ENCODE measurements at places on chromosomes 12 and 14.

DNA sequence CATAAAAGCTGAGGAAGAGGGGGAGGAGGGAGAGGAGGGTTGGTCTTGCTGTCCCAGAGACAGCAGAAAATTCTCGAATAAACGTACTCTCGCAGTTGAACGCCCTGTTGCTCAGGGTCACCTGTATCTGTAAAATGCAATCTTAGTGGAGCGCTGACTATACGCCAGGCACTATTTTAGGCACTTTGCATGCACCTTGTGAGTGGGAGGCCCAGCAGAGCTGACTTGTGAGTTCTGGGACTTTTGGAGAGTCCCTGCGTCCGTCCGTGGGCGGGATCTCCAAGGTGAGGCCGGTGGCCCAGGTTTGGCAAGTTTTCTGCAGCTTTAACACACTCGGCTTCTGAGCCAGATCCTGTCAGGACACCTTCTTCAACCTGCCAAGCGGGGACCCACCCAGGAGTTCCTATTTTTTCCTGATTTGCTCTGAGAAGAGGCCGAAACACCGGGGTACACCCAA, 32.5 kb upstream of the PLEKHG6 start:
- DNase-seq, result no peak

DNA sequence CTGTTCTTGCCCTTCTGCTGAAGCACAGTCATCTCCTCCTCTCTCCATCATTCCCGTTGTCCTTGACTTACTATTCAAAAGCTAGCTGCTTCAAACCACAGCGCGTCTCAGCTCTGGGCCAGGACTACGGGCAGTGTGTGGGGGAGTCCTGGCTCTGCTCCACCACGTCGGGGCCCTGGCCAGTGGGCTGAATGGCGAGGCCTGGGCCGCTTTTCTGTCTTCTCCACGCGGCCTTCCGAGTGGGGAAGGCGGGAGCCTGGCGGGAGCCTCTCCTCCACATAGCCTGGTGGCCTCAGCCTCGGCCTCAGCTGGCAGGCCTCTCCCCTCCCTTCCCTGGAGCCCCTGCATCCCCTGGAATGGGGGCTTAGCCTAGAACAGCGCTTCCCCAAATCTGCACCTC, 16.5 kb downstream of the ANKRD9 start:
- no peak for DNase-seq

DNA sequence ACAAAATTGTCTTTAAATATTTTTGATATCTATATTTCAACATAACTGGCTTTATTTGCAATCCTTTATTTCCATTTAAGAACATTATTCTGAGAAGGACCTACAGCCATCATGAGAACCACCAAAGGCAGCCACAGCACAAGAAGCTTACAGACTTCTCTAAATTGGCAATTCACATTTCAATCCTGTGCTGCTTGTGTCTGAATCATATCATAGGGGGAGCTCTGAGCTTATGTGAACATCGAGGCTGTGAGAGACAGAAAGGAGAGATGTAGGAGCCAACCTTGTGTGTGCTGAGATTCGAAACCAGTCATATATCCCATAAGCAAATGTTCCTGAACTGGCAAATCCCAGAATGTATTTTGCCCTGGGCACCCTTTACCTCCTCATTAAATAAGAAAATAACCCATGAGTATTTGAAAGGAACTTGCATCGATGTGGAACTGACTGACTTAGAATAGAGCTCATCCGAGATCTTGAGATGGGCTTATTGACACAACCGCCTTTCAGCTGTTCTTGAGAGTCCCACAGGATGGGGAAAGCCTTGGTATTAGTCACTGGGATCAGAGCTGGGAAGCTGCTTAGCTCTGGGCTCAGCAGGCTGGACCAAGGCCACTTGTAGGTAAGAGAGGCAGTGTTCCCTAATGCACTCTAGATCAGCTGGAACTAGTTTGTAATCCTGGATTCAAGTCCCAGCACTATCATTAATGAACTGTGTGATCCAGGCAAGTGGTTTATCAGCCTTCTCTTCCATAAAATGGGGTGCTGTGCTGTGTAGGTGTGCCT, 329.8 kb downstream of the CACNA1C start:
- no peak for DNase-seq

GRCh38 chr14:103099733-103100280, 5.3 kb downstream of the EXOC3L4 start:
- no peak for DNase-seq

DNA sequence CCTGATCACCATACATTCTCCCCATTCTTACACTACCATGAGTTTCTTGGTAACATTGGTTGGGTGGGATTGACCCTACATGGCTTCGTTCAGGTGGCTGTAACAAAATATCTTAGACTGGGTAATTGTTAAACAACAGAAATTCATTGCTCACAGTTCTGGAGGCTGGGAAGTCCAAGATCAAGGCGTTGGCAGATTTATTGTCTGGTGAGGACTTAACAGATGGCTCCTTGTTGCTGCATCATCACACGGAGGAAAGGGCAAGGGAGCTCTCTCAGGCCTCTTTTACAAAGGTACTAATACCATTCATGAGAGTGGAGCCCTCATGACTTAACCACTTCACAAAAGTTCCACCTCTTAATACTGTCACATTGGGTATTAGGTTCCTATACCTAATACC, 116.7 kb upstream of the EGLN3 start:
- DNase-seq, result no peak

DNA sequence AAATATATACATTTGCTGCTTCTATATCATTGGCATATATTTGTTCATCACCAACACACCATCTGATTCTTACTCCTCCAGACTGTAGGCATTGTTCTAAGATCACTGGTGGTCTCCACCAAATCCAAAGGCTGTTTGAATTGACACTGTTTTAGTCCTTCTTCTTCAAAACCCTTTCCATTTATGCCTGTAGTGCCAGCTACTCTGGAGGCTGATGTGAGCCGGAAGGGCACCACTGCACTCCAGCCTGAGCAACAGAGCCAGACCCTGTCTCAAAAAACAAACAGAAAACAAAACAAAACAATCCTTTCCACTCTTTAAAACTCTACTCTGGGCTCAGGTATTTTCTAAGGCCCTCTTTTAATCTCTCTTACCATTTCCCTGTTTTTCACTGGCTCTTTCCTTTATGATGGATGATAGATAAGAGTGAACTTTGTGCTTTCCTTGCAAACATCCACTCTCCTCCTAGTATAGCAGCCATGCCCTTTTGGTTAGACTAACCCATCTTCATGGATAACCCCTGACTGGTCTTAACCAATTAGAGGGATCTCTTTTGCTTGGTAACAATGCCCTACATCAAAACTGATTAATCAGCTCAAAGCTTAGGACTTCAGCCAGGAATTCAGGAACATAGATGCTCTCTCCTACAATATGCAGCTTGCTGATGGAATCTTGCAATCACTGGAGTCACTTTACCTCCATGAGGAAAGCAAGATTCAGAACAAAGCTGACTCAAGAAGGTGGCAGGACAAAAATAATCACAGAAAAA, 24.9 kb downstream of the SPTSSA start:
- DNase-seq, result no peak

DNA sequence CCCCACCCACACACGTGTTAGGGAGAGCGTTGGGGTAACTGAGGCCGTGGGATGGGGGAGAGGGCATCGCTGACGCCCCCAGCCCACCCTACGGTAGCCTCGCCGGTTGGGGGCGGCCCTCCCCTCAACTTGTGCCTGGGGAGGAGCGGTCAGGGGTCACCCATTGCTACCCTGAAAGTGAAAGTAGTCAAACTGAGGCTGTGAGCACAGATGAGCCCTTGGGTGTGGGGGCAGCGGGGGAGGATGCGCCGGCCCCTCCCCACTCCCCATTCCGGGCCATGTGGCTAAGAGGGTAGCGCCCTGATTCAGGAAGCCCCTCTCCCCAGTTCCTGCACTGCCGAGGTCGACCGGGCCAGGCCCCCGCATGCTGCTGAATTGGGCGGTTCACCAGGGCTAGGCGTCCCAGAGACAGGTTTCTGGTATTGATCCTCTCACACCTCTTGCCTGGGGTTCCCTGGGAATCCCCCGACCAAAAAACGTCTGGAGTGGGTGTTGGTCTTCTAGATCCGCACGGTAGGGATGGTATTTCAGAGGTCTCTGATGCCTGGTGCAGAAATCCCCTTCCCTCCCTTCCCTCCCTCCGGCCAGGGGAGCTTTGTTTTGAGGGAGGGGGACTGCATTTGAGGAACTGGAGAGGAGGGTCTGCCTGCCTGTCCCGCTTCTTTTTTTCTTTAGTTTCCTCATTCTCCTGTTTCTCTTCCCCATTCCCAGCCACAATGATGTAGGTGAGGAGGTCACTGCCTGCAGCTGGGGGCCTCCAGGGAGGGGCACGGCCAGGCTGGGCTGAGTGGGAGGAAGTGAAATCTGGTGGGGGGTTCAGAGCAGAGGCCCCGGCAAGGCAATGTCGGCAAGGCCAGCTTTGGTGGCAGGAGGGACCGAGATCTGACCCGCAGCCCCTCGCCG, 1.0 kb downstream of the SH2B3 start:
- DNase-seq, result no peak

DNA sequence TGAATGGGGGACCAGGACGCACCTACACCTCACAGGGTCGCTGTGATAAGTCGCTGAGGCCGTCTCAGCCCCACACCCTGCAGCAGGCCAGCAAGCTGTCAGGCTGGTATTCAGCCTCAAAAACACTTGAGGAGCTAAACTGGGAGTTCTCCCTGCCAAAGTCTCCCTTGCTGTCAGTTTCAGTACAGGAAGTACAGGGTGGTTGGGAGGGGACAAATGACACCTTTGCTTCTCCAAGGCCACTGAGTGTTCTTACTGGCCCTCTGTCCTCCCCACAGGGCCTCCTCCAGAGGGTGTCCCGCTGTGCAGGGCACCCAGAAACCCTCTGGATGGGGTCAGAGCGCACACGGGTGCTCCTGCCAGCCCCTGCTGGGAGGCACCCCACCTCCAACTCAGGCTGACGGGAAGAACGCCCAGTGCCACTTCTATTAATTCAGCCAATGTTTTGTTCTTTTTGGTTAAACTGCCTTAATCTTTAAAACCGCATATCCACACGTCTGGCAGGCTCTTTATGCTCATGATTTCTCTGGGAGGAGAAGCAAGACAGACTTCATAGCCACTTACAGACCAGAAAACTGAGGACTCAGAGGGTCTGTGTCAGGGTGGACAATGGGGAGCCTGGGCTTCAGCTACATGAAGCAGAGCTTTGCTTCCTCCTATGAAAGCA, 75.9 kb downstream of the ITPK1 start:
- DNase-seq, result no peak

GRCh38 chr14:21104448-21105060, 3.7 kb downstream of the TMEM253 start:
- DNase-seq, result peak; percentile 75

DNA sequence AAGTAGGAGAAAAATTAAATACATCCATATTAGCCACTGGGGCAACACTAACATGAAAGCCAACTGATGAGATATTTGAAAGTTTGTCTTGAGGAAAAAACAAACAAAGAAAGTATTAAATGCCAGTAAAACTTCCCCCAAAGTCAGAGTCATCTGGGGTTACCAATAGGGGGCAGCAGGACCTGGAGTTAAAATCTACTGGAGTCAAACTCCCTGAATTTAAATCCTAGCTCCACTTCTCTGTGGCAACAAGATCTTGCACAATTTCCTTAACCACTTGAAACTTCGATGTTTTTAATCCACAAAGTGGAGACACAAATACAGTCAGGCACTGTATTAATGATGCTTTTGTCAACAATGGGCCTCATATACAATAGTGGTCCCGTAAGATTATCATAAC, 14.4 kb downstream of the PLEKHG7 start:
- DNase-seq, result no peak

GRCh38 chr14:74008843-74009499, 10.1 kb downstream of the ENTPD5 start:
- DNase-seq, result no peak

DNA sequence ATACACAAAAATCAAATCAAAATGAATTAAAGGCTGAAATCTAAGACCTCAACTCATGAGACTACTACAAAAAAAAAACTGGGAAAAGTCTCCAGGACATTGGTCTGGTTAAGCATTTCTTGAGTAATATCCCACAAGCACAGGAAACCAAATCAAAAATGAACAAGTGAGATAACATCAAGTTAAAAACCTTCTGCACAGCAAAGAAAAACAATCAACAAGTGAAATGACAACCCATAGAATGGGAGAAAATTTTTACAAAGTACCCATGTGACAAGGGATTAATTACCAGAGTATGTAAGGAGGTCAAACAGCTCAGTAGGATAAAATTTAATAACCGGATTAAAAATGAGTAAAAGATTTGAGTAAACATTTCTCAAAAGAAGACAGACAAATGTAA, 338.7 kb downstream of the SLC16A7 start:
- DNase-seq, result no peak

GRCh38 chr14:49240383-49240782, 345.8 kb downstream of the RPS29 start:
- no peak for DNase-seq

- no peak for DNase-seq
Observed at GRCh38 chr14:75094896-75095295, 25.5 kb downstream of the ZC2HC1C start.

DNA sequence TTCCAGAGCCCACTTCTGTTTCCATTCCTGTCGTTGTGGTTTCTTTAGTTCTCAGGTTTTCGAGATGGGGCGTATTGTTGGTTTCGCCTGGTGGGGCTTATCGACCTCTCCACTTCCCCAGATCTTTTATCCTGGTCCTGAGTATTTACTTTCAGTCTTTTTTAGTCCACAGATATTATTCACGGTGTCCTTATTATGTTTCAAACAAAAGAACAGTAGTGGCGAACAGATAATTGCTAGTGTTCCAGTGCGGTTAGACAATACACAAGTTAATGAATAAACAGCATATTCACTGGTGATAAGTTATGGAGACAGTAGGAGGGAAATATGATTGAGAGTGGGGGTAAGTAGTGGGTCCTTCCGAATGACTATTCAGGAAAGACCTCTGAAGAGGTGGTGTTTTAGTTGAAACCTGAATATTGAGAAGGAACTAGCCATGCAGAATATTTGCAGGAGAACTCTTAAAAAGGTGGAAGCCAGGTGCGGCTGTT, 668 bp downstream of the TMEM260 start:
- no peak for DNase-seq

- no peak for DNase-seq
Observed at GRCh38 chr12:40170593-40170992, 54.2 kb upstream of the LRRK2 start.

GRCh38 chr12:12599750-12600643, 11.7 kb upstream of the CREBL2 start:
- no peak for DNase-seq

DNA sequence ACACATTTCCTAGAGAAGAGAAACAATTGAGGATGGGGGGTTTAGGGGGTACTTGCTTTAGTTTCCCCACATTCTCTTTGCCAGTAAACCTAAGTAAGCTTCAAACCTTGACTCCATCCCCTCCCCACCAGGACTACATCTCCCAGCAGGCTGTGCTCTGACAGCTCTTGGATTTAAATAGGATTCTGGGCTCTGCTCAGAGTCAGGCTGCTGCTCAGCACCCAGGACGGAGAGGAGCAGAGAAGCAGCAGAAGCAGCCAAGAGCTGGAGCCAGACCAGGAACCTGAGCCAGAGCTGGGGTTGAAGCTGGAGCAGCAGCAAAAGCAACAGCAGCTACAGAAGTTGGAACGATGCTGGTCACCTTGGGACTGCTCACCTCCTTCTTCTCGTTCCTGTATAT, 20.6 kb downstream of the RDH12 start:
- DNase-seq, result peak; percentile 24

DNA sequence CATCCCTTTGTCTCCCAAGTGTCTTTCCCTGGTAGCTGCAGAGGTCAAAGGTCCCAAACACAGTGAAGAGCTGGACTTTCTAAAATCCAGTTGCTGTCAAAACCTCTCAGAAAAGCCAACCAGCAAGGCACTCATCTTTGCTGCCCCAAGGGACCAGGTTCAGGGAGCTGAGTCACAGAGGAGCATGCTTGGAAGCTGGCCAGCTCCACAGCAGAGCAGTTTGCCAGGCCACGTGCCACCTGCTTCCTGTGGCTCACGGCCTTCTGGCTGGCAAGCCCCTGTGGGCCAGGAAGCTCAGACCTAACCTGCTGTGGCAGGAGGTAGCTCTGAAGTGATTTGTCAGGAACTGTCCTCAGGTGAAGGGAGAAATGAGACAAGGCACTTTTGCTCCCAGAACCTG, 3.6 kb downstream of the ISCU start:
- DNase-seq, result no peak

Data from substantia nigra (tissue), 51 donors.